ENCODE measurements at places on chromosomes 11 and 22.
A peak's percentile ranks its signal among the peaks of the same experiment; 100 is the strongest.

GRCh38 chr11:47071341-47071740 lies 105.3 kb downstream of the ARFGAP2 start:
- DNase-seq, result no peak

DNA sequence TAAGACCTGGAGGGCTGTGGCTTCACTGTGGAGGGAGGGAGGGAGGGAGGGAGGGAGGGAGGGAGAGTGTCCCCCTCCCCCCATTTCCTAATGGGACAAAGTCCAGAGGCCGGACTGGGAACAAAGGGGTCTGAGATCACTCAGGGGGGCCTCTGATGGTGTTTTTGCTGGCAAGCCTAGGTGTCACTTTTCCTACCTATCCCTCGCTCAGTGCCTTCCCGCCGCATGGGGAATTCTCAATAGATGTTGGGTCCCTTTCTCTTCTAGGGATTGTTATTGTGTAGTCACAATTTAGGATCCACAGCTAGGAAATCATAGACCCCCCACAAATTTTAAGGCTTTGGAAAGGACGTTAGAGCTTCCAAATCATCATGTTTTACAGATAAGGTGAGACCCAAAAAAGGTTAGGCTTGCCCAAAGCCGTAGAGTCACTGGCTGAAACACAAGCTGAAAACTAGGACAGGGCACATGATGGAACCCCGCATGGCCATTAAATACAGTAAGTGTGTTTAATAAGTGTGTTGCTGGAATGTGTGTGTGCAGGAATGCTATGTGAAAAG lies 4.8 kb upstream of the FTH1 start:
- DNase-seq, result no peak

- DNase-seq, result no peak
Measured at GRCh38 chr22:44926491-44927415, 83.1 kb downstream of the PHF21B start.

GRCh38 chr22:38696606-38697424 lies 3.9 kb downstream of the JOSD1 start:
- peak; percentile 76 for DNase-seq

GRCh38 chr11:15742626-15743519 lies 613.5 kb downstream of the SOX6 start:
- DNase-seq, result no peak

- no peak for DNase-seq
Measured at GRCh38 chr11:134724106-134724778, 312.2 kb upstream of the B3GAT1 start.

- no peak for DNase-seq
Measured at GRCh38 chr22:18994701-18995326, 58.7 kb upstream of the PRODH start.

GRCh38 chr11:84642500-84642899 lies 984.6 kb downstream of the DLG2 start:
- no peak for DNase-seq

- no peak for DNase-seq
Measured at GRCh38 chr22:31605851-31606585, 56.0 kb downstream of the PISD start.

DNA sequence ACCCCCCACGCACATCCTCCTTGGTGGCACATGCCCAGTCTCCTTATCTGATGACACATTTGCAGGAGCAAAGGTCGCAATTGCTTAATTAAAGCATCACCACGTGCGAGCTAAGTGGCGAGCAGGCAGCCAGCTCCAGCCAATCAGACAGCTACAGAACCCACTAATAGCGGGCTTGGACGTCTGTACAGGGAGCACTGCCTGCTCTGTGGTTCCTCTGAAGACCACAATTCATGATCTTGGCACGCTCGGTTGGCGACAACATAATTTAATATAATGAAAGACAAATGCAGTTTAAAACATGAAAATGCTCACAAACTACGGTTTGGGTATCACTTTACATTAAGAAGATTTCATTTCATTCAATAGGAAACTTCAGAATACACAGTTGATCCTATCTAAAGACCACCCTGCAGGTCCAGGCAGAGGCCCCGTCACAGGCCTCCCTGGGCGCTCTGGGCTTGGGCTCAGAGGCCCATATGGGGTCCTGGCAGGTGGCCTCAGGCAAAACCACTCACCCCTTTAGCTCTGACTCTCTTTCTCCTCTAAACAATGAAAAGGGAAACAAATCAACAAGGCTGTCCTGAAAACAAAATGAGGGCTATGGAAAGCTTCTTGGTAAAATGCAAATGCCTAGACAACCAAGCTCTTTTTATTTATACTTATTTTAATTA lies 10.4 kb downstream of the PACSIN2 start:
- DNase-seq, result peak; percentile 65

DNA sequence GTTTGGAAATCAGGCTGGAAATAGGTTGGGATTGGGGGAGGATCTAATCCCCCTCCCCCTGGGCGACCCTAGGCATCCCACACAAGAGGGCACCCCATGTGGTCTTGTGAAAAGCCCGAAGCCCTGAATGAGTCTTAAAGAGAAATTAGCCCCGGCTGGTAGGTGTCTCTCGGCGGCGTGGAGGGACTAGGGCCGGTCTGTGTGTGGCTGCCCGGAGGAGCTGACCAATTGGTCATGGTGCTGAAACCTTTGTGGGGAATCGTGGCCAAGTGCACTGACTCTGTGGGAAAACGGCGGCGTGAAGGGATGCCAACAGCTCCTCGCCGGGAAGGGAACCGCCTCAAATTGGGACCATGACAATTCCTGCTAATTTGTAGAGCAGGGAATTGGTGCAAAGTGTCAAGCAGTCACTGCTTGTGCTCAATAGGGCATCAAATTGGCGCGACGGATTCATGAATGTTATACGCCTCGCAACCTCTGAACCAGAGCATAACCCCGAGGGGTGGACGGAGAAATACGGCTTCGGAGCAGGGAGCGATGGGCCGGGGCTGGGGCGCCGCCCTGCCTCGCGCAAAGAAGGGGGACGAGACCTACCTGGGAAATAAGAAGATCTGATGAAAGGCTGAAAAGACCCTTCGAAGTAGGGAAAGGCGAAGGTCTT lies 1.5 kb downstream of the DBX1 start:
- DNase-seq, result peak; percentile 82

All from adipocyte (in vitro differentiated cells).